ENCODE measurements at places on chromosomes 3 and 15. TPM values are rescaled to one million over a fixed set of nuclear protein-coding genes. Genes with fewer than 3 reads are reported as not detected.

The HRG gene
- total RNA-seq = not detected

GRCh38 chr3:146067048-146067447 lies 93.9 kb downstream of the PLOD2 start:
- DNase-seq = no peak

DNA sequence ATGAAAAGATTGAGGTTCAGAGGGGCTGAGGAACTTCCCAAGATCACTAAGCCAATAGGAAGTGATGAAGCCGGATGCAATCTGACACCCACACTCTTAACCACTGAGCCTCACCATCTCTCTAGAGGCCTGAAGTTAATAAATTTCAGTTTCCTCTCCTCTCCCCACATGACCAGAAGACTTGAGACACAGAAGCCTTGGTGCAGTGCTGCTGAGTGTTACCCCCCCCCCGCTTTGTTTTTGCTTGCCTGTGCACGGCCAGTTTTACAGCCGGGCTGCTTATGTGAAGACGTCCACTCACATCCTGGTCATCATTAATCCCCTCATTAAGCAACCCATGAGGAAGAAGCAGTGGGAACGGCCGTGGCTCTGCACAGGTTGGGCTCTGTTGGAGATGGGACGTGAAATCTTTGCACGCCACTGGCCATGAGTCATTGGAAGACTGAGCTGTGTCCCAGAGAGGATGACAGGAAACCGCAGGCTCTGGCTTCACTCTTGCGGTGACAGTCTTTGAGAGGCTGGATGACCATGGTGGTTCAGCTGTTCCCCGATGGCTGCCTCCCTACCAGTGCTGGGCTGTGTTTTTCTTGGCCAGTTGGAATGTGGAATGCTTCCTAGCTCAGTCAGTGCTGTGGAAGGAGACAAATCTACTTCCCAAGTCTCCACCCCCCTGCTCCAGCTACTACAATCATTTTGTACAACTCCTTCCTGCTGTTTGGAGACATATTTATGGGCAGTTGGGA lies 232.6 kb upstream of the LRTM1 start:
- DNase-seq = no peak

GRCh38 chr15:39582286-39582976 lies 1.6 kb downstream of the THBS1 start:
- no peak for DNase-seq

The PIERCE2 gene
- 0.60 TPM for total RNA-seq
